CD4-positive, alpha-beta memory T cell (primary cell): ENCODE measurements at places on chromosomes 1 and 21. TPM values are rescaled to one million over a fixed set of nuclear protein-coding genes. Genes with fewer than 3 reads are reported as not detected.

- DNase-seq, result no peak
These were observed 134.2 kb downstream of the LMO4 start for GRCh38 chr1:87462894-87463293.

The SH3BGR gene
- 2.4 TPM for total RNA-seq

GRCh38 chr1:64946916-64947315, 19.4 kb downstream of the JAK1 start:
- no peak for DNase-seq

The LENEP gene
- 3.1 TPM for total RNA-seq

DNA sequence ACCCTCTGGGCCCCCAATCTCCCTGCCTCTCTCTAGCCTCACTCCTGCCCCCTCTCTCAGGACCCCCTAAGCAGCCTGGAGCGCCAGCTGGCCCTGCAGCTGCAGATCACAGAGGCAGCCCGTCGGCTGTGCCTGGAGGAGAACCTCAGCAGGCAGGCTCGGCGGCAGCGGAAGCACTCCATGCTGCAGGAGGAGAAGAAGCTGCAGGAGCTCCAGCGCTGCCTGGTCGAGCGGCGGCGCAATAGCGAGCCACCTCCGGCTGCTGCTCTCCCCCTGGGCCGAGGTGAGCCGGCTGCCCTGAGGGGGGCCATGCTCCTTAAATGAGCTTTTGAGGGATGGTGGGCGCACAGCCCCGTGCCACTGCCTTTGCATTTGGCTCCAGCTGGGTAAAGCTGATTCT, 6.2 kb downstream of the INAVA start:
- DNase-seq, result no peak

The TMEM82 gene
- not detected for total RNA-seq

DNA sequence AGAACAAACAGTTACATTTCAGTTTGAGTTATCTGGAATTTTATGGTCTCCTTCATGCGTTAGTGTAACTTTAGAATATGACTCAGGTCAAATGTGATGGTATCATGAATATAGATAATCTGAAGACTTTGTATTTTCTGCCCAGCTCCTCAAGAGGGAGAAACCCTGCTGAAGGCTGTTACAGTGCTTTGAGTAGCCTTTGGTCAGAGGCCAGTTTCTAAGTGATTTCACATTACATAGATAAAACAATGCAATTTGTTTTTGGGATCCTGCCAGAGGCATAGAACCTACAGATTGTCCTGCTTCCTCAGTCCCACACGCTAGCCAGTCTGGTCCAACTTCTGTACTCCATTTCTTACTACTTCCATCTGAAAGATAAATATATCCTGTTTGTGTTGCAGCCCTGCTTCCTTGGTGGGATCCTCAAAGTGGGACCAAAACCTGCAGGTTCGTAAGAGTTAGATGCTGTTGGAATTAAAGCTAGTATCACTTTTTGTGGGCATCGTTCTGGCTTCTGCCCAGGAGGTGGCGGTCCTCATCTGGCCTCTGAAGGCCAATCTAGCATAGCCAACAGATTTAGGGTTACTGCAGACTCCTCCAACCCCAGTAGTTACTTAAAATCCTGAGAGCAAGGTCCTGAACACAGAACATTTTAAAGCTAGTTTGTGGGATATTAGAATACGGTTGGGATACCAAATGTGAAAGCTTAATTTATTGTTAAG, 645.8 kb upstream of the USP24 start:
- no peak for DNase-seq

The TSPAN2 gene
- 3.5 TPM for total RNA-seq

- no peak for DNase-seq
These were observed 53.3 kb downstream of the ZFYVE9 start for GRCh38 chr1:52195161-52195560.

The FMO4 gene
- 2.7 TPM for total RNA-seq

GRCh38 chr21:45404730-45405270, at the start of gene COL18A1:
TSS of gene COL18A1 (plus strand) at chr21:45405165. CDS start at chr21:45405231, 66 bp downstream.
- DNase-seq, result peak; percentile 10
